Activated T-cell treated with anti-CD3 and anti-CD28 coated beads, Interleukin-2, amount 50 U/mL, for 4 hours (primary cell): ENCODE measurements at places on chromosomes 16 and 17.

DNA sequence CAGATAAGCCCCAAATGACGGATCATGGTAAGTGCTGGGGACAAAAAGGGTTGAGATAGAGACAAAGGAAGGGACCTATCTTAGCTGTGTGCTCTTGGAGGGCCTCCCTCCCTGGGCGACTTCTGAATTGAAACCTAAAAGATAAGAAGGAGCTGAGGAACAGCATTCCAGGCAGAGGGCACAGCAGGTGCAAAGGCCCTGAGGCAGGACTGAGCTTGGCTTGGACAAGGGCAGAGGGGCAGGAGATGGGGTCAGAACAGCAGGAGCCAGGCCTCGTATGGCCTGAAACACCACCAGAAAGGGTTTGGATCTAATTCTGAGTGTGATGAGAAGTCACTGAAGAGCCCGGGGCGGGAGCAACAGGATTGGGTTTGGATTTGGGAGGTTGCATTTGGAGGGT lies 75.4 kb downstream of the RTN4RL1 start:
- DNase-seq, result no peak

- DNase-seq, result no peak
Observed at GRCh38 chr17:50056961-50057330, 1.0 kb downstream of the ITGA3 start.

DNA sequence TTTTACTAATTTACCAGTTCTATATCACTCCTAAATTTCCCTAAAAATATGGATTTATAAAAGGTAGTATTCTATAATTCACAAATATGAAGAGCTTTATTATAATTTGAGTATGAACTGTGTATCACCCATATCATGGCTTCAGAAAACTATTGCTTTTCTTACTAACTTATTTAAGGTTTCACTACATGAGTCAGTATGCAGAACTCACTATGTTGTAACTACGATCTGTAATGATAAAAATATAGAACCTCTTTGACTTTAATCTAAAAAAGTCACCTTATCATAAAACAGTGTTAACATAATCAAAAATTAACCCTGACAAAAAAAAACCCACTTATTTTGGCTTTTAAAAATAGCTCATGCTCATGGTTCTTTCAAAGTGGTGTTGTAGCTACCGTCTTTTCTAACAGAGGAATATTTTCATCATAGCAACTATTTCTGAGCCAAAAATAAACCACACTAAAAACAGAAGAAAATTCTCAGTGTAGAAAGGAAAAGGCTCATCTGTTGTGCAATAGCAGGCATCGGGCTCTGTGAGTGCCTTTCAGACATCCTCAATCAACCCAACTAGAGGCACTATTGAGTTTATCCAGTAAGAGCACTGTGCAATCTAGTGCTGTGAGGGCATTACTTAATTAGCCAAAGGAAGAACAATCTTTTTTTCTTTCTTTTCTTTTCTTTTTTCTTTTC lies 42.1 kb downstream of the ITGAM start:
- no peak for DNase-seq

GRCh38 chr17:72297326-72298115 lies 176.7 kb downstream of the SOX9 start:
- DNase-seq, result no peak

- no peak for DNase-seq
Observed at GRCh38 chr17:38579934-38580333, 25.8 kb downstream of the SRCIN1 start.
